ENCODE measurements at places on chromosomes 6 and 20.

DNA sequence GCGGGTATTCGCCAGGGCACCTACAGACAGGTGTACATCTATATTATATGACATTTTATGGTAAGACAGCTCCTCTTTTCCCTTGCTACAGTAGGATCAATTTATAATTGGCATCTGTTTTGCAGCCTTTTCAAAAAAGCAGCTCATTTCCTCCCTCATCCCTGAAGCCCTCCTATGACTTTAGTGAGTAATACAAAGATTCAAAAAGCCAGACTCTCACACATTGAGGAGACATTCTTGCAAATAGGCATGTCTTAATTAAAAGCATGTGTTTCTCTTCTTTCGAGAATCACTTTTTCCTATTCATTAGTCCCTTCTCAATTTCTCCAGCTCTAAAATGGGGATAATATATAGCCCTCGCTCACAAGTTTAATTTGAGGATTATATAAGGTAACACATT lies 283.4 kb downstream of the TBC1D7 start:
- DNase-seq, result no peak

- DNase-seq, result no peak
These were observed 17.8 kb downstream of the SLC22A1 start for GRCh38 chr6:160139420-160139851.

DNA sequence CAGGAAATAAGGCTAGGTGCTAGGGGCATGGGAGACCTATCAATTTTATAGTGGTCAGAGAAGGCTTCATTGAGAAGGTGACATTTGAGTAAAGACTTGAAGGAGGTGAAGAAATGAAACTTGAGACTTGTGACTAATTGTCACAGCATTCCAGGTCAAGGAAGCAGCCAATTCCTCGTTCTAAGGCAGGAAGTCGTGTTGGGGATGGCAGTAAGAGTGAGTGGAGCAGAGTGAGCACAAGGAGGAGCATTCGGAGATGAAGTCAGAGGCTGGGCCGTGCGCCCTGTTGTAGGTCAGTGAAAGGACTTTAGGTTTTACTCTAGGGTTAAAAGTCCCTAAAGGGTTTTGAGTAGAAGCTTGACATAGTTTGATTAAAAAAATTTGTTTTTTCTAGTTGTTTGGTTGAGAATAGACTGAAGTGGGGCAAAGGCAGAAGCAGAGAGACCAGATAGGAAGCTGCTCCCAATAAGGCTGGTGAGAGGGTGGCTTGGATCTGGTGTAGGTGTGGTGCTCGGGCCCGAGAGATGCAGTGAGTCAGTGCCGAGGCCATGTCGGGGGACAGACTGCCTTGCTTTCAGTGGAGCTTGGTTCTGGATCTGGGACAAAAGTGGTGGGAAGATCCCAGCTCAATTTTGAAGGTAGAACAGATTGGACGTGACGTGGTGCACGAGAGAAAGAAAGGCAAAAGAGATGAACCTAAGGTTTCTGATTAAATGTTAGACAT lies 2.6 kb upstream of the RSPH3 start:
- no peak for DNase-seq

DNA sequence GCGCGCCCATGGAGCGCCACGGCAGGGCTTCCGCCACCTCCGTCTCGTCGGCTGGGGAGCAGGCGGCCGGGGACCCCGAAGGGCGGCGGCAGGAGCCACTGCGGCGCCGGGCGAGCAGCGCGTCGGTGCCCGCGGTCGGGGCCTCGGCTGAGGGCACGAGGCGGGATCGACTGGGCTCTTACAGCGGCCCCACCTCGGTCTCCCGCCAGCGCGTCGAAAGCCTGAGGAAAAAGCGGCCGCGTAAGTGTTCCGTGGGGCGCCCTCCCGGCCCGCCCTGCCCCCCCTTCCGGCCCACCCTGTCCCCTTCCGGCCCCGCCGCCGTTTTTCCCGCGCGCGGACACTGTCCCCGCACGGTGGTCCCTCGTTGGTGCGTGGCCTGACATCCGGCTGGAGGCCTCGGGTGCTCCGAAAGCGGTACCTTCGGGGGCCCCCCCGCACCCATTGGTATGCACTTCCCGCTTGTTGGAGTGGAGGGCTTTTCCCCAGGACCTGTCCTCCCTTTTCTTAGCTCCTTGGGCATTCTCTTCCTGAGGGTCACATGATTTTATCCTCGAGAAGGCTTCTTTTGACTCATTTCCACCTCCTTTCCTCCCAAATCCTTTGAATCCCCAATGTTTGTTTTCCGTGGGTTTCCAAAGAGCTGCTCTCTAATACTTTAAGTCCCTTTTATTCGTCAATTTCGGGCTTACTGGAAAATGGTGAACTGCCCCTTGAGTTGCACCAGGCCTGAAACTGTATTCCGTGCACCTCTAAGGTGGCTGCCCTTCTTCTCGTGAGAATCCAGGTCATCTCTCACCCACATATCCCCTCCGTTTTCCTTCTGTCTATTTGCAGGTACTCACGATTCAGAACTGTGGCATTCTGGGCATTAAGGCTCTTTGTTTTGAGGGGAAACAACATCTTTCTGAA lies 556 bp downstream of the PANK2 start:
- DNase-seq, result no peak

- DNase-seq, result no peak
These were observed 45.1 kb downstream of the BCAS1 start for GRCh38 chr20:54025251-54025771.

GRCh38 chr20:15711177-15711576 lies 862.1 kb downstream of the KIF16B start:
- DNase-seq, result peak; percentile 9

DNA sequence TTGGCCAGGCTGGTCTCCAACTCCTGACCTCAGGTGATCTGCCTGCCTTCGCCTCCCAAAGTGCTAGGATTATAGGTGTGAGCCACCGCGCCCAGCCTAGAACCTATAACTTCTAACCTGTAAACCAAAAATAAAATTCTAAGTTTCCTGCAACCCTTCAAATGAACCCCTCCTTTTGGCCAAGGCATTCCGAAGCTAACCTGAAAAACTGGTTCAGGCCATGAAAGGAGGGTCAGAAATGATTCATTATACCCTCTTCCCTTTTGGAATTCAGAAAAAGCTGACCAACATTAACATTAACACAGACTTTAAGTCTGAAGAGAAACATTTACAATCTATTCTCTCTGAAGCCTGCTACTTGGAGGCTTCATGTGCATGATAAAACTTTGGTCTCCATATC lies 165.1 kb downstream of the TINAG start:
- no peak for DNase-seq

- DNase-seq, result no peak
These were observed 56.3 kb downstream of the EDN3 start for GRCh38 chr20:59356662-59357165.

- DNase-seq, result no peak
These were observed 68.2 kb downstream of the SEL1L2 start for GRCh38 chr20:13922241-13922640.

- no peak for DNase-seq
These were observed 363.3 kb downstream of the KIF16B start for GRCh38 chr20:16209951-16210361.

DNA sequence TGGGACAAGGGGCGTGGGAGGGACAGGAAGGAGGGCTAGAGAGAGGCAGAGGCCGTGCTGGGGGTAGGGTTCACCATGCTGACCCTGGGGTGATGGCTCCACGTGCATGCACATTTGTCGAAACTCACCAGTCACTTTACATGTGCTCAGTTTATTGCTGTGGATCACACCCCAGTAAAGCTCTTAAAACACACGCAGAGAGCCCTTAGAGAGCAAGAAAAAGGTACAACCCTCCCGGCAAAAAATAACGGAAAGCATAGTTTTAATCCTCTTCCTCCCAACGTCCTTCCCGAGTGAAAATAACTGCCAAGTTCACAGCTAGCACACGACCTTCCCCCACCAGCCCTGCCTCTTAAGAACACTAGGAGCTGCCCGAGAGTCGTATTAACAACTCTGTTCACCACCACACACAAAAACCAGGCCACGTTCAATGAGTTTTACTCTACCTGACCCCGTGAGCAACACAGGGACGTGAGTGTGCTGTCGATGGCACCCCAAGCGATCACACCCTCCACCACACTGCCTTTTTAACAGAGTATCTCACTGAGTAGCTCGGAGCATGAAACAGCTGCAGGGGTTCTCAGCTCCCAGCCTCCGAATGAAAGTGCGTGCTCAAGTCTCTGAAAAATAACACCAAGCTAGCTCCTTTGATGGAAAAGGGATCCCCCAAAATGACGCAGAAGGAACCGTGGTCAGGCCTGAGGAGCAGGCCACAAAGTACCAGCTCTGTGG lies 39.7 kb downstream of the TAF4 start:
- DNase-seq, result peak; percentile 40

Data from large intestine (tissue), 12 donors.